ENCODE measurements at places on chromosomes 2 and 18.

- DNase-seq: no peak
Measured at GRCh38 chr2:235050980-235051351, 99.1 kb downstream of the SH3BP4 start.

DNA sequence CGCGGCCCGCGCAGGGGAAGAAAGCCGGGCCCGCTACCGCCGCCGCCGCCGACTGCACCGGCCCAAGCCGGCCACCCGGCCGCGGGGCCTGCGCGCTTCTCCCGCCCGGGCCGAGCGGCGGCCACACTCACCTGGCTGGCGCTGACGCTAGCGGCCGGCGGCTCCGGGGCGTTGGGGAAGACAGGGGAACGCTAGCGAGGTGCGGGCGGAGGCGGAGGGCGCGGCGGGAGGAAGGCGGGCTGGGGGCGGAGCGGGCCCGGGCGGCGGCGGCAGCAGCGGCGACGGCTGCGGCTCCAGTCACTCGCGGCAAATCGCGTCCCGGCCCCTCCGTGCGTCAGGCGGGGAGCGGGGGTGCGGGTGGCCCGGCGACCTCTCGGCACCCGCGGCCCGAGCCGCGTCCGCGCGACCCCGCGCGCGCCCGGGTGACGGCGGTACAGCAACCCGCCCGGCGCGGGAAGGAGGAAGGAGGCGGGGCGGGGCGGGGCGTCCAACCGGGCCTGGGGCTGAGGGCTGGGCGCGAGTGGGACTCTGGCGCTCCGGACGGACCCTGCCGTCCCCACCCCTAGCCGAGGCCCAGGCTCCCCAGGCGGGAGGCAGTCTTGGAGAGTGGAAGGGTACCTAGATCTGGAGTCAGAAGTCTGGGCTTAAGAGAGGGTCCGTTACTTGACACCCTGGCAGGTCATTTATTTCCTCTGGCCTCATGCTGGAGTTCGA lies at the start of gene SESTD1:
SESTD1 (minus strand) TSS at position 465 of the 714 bp plus-strand sequence. CDS start 72,991 bp downstream, outside the sequence.
- peak; percentile 22 for DNase-seq

DNA sequence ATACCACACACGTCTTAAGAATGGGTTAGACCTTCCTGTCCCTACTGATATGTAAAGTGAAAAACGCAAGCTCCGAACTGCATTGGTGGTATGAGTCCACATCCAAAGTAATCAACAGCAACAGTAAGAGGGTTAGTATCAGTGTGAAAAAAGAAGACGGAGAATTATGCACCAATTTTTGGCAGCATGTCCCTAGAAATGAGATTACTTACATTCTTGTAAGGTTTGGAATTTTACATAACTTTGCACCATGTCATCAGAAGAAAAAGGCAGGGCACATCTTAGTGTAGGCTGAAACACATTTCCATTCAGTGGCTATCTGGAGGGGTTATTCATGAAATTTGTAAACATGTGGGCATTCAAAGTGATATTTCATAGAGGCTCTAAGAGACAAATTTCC lies 88.2 kb downstream of the LONRF2 start:
- no peak for DNase-seq

- DNase-seq: no peak
Measured at GRCh38 chr2:157471078-157471477, 27.2 kb upstream of the CYTIP start.

DNA sequence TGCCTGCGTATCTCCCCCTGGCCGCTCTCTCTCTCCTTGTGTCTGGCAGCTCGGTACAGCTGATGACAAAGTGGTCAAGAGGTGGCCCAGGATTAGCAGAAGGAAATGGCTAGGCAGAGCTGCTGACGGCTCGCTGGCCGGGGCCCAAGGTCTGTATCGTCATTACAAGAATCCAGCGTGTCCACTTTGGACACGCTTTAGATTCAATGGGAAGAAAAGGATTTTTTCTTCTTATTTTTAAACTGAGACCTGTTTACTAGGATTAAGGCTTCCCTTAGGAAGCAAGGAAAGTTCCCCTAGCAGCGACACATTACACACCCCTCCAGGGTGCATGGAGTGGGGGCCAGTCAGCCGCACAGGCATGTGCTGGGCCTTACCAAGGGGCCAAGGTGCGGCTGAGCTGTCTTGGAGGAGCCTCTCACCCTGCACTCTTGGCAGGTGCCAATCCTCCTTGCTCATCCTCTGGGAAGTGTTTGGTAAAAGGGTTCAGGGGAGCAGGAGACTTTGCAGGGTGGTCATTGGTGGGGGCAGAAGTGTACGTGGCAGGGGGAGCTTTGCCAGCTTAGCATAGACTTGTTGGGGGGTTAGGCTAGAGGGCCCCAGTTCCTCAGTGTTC lies 76.8 kb downstream of the POLR1A start:
- no peak for DNase-seq

DNA sequence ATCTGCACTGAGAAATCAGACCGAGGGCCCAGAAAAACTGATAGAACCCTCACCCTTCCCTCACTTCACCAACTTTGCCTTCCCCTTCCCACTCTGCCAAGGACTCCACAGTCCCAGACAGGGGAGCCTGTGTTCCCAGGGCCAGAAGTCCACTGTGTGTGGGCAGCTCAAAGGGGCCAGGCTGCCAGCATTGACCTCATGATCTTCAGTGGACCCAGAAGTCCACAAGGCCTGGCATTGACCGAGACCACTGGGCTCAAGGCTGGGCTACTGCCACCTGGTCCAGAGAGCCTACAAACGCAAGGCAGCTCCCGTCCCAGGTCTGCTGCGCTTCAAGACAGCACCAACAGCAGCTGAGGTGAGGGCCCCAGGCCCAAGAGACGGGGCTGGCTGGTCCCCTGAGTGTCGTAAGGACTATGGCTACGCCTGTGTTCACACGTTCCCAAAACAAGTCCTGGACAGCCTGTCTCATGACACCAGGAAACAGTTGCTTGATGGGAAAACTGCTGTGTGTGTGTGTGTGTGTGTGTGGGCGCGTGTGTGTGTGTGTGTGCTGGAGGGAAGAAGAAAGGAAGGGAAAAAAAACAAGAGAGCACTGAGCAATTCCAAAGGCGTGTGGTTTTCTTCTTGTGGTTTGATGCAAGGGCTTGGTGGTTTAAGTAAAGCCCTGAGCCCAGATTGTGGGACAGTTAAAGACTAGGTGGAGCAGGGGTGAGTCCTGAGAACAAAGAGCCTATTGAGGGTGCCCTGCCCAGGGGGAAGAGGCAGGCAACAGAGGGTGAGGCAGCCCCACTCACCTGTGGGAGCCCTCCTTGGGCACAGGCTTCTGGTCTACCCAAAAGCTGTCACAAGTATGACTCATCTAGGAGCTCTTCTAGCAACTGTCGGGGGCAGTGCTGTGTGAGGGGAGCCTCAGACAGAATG lies 46.6 kb upstream of the ZBTB7C start:
- peak; percentile 32 for DNase-seq

DNA sequence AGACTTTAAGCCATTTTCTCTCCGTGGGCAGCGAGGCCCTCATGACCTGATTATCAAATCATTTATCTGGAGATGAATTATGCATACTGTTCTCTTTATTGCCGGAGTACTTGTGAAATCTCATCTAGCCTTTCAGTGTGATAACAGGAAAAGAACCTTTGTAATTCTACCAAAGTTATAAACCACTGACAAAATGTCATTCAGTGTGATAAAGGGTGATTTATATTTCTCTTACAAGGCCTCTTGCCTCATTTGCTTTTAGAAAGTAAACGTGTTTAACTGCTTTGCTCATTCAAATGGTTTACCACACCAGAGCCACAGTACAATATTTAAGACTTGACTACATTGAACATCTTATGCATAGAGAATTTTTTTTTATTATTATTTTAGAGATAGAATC lies 13.8 kb downstream of the MTCL1 start:
- no peak for DNase-seq

- no peak for DNase-seq
Measured at GRCh38 chr2:203412546-203413331, 84.5 kb downstream of the ABI2 start.

- DNase-seq: peak; percentile 50
Measured at GRCh38 chr2:232363784-232364615, 14.6 kb upstream of the ALPP start.

- no peak for DNase-seq
Measured at GRCh38 chr2:196809260-196809659, at the start of gene C2orf66. Gene C2orf66, minus strand, starts transcription at chr2:196809355. Its CDS starts 19 bp downstream, at chr2:196809336.

- no peak for DNase-seq
Measured at GRCh38 chr2:50097148-50097547, 934.8 kb downstream of the NRXN1 start.

GRCh38 chr18:596288-596881 lies 403 bp upstream of the CLUL1 start:
- DNase-seq: no peak

- no peak for DNase-seq
Measured at GRCh38 chr2:63053889-63054602, 3.4 kb downstream of the OTX1 start.

DNA sequence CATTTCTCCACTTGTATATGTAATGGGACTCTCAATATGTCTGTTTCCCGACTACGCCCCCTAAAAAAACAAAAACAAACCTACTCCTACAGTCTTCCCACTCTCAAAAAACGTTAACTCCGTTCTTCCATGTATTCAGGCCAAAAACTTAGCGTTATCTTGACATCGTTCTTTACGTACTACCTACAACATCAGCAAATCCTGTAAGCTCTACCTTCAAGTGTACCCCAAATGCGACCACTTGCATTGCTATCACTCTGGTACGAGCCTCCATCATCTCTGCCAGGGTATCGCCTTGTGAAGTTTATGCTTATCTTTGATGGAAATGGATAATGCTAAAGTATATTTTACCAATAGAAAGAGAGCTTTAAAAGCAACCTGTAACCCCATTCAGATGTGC lies 479 bp downstream of the GPATCH11 start:
- no peak for DNase-seq

- DNase-seq: no peak
Measured at GRCh38 chr2:164514491-164514890, 106.8 kb downstream of the GRB14 start.

DNA sequence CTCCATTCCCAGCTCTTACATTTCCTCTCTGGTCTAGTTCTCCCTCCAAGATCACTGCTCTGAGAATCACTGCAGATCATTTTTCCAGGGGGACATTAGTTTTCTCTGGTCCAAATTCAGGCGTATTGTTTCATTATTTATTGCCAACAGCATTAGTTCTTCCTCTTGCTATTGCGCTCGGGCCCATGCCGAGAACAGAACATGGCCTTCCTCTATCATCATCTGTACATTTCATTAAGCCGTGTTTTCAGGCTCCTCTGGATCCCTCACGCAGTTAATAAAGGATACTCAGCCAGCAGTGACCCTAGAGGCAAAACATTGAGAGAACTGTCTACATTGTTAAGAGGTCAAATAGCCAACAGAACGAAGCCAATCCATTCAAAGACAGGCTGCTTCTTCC lies 63.9 kb downstream of the CCBE1 start:
- no peak for DNase-seq

GRCh38 chr18:59929621-59930295 lies 30.0 kb downstream of the PMAIP1 start:
- DNase-seq: no peak

- no peak for DNase-seq
Measured at GRCh38 chr2:121830809-121831208, 75.4 kb downstream of the TSN start.

DNA sequence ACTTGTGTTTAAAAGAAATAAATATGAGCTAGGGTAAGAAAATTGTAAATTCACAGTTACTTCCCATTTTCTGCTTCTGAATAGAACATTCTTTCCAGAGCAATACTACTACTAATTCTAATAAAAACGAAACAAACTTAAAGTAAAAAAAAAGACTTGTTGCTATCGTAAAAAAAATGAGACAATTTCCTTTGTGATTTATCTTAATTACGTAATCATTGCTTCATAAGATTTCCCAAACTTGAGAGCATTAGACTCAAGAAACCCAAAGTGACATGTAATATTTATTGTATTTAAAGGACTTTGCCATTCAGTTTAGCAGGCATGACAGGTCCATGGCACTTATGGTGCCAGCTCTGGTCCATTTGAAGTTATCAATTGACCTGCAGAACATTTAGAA lies 153.8 kb downstream of the AQP4 start:
- DNase-seq: no peak

GRCh38 chr18:8839281-8839680 lies 133.9 kb downstream of the MTCL1 start:
- DNase-seq: no peak

DNA sequence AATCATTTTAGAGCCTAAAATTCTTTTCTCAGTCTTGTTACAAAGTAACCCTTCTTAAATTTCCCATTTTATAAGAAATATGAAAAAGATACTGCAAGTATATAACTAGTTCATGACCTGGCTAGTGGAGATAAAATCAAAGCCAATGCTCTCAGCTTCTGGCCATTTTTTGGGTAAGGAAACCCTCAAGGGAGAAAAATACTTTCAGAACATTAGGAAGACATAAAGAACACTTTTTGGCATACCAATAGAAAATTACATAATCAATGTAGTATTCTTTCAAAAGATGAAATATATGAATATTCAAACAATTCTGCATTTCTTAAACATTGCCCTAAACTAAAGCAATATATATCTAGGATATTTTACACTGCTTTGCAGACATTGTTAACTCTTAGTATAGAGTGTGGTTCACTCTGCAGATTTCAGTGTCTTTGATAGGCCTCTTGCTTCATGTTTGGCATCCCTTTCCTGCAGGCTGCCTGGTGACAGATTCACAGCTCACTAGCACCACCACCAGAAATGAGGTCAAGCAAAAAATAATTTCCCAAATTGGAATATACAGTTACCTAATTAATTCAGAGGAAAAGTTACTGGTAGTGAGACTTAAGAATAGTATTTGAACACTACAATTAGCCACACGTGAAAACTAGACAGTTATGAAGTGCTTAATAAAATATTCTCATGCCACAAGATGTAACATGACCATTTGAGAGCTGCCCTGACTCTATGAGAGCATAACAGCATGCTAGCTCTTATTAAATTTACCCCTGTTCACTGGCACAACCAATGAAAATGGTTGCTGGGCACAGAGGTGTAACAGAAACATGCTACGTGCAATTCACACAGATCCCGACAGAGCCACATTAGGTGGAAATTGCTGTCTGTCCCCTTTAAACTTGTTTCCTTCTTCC lies 36.0 kb downstream of the PAIP2B start:
- no peak for DNase-seq

GRCh38 chr18:63284827-63285733 lies 34.5 kb downstream of the BCL2 start:
- no peak for DNase-seq

GRCh38 chr2:222892321-222892720 lies 31.5 kb downstream of the ACSL3 start:
- no peak for DNase-seq

GRCh38 chr2:29766191-29766590 lies 155.2 kb downstream of the ALK start:
- no peak for DNase-seq

DNA sequence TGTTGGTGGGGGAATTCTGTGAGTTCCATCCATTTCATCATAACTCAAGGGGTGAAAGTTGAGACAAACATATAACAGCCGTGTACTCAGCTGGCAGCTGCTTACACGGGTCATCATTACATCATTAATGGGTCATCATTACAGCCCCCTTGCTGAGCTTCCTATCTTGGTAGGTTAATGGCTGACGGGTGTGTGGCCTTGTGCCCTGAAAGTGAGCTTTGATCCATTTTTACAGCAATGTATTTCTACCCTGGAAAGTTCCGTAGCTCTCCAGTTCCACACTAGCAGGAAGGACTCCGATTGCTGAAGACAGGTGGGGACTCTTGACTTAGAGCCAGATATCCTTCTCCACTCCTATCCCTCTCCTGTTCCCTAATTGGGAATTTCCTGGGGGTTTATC lies 105.2 kb upstream of the DLX2 start:
- DNase-seq: no peak

- no peak for DNase-seq
Measured at GRCh38 chr2:134132490-134132857, 121.4 kb upstream of the MGAT5 start.

GRCh38 chr2:128444816-128445522 lies 126.3 kb upstream of the HS6ST1 start:
- no peak for DNase-seq

GRCh38 chr18:56207989-56208388 lies 430.4 kb downstream of the TXNL1 start:
- DNase-seq: no peak
